ENCODE measurements at places on chromosomes 13 and 19.

DNA sequence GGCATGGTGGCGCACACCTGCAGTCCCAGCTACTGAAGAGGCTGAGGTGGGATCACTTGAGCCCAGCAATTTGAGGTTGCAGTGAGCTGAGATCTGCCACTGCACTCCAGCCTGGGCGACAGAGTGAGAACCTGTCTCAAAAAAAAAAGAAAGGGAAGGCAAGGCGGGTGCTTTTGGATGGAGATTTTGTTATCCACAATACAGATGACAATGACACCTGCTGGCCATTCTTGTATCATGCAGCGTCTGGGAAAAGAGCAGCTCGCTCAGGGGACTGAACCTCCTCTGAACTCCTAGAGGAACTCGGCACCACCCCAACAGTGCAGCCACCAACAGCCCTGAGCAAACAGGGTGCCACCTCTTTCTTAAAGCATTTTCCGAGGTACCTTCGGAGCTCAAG is 22.8 kb downstream of the HAUS8 start:
- DNase-seq = no peak

GRCh38 chr19:1383017-1383311 is 743 bp upstream of the NDUFS7 start:
- no peak for DNase-seq

GRCh38 chr19:17560205-17560595 is 4.8 kb downstream of the COLGALT1 start:
- DNase-seq = peak; percentile 85

DNA sequence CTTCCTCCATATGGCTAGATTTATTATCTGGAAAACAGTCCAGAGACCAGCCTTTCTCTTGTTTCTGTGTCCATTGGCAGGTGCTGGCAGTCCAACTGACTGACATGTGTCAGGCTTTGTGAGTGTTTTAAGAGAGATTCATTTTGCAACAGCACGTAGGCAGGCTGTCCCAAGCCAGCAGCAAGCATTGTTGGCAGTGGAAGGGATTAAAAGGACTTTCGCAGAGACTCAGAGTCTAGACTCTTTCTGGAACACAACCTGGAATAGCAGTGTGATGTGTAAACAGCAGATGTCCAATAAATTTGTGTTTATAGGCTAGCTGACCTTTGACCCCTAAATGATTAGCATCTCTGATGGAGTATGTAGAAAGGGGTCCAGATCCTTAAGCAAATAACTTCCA is 222.2 kb upstream of the SERP2 start:
- DNase-seq = no peak

DNA sequence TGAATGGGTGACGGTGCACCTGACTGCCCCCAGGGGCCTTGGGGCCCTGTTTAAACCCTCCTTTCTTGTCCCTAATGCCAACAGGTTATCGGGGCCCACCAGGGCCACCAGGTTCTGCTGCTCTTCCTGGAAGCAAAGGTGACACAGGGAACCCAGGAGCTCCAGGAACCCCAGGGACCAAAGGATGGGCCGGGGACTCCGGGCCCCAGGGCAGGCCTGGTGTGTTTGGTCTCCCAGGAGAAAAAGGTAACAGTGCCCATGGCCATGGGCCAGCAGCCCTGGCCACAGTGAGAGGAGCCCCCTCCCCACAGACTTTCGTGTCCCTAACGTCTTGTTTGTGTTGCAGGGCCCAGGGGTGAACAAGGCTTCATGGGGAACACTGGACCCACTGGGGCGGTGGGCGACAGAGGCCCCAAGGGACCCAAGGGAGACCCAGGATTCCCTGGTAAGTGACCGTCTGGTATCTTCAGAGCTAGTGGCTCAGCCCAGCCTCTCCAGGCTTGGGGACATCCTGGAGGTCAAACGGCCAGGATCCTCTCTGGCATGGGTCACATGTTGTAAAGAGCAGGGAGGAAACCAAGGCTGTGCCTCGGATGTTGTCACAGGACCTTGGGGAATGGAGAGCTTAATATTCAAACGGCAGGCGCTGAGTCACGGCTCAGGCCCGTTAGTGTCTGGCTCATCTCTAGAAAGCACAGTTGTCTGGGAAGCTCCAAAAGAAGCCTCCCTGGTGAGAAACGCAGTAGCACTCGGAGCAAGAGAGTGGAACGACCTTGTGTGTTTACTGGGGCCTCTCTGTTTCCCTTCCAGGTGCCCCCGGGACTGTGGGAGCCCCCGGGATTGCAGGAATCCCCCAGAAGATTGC is 58.3 kb downstream of the RAB20 start:
- DNase-seq = no peak

GRCh38 chr13:60645676-60646075 is 248.7 kb downstream of the TDRD3 start:
- DNase-seq = no peak

DNA sequence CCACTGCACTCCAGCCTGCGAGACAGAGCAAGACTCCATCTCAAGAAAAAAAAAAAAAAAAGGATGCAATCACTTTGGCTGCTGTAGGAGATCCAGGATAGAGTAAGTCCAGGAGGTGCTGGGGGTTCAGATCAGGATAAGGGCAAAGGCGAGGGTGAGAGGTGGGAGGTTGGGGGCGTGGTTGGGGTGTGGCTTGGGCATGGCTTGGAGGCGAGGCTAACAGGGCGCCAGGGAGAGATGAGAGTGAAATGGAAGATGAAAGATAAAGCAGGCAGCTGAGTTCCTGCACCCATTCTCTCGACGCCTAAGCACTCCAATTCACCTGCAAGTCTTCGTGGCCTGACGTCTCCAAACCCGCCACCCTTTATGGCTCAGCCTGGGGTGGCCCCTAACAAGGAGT is 25.0 kb upstream of the ZNRF4 start:
- DNase-seq = no peak
